ENCODE measurements at places on chromosomes 5 and 9.

GRCh38 chr9:84146893-84147710, 166.5 kb downstream of the RMI1 start:
- DNase-seq, result no peak

- DNase-seq, result no peak
These were observed 4.0 kb downstream of the PAPPA start for GRCh38 chr9:116157436-116158138.

DNA sequence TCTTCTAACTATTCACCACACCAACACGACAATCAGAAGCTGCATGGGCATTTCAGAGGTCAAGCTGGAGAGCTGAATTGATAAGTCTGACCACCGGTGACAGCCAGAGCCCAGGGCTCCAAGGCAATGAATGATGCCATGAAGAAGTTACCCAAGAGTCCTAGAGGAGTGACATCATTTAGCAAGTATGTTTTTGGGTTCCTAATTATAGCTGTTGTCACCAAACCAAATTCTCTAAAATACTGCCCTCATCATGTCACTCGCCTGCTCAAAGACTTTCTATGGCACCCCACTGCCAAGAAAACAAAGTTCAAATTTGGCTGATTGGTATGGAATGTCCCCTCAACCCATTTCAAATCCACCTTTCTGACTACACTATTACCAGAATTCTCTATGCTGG, 235.1 kb downstream of the SPOCK1 start:
- no peak for DNase-seq

- DNase-seq, result no peak
These were observed 31.5 kb downstream of the ZSWIM6 start for GRCh38 chr5:61363401-61364114.

DNA sequence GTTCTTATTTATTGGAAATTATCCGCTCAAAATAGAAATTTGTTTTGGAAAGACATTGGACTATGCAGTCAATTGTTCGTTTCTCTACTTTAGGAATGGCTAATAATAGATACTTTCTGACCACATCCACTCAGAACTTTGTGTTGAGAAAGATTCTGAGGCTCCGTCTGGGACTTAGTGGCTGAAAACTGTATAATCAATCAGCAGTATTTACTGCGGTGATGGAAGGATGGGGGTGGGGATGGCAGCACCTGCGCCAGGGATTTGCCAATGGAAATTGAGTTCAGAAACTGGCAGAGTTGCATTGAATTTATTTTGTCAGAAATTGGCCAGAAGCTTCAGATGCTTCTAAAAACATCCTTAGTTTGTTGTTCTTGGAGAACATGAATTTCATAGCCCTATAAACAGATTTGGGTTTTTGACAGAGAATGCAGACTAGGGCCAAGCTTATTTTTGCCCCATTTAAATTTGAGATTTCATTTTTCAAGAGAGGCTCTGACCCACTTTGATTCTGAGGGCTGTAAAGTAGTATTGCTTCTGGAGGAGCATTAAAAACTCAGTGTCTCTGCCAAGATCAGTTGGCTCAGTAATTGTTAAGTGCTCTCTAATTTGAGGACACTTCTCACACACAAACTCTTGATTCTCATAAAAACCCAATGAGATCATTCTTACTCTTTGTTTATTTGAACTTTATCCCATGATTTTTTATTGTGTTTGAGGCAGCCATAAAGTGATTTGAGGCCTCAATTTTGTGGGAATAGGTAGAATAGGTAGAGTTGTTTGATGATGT, 215.1 kb downstream of the CD180 start:
- DNase-seq, result no peak

DNA sequence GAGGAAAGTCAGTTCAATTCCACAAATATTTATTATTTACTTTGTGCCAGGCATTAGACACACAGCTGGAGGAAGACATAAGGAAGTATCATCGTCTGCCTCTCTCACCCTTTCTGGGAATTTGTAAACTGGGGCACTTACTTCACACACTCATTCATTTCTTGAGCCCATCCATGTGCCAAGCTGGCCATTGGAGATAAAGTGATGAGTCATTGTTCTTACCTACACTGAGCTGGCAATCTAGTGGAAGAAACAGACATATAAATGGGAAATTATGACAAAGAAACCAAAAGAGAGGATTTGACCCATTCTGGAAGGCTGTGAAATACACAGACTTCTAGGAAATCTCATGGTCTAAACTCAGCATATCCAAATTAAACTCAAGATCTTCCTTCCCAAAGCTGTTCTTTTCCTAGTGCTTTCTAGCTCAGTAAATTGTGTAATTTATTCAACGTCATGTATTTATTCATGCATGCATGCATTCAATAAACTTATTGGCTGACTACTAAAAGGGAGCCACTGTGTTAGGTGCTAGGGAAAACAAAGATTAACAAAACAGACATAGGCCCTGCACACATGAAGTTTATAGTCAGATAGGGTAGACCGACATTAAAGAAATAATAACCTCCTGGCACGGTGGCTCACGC, 65.3 kb downstream of the SH3RF2 start:
- DNase-seq, result no peak

GRCh38 chr5:121962958-121963357, 1.2 kb downstream of the SRFBP1 start:
- DNase-seq, result no peak

DNA sequence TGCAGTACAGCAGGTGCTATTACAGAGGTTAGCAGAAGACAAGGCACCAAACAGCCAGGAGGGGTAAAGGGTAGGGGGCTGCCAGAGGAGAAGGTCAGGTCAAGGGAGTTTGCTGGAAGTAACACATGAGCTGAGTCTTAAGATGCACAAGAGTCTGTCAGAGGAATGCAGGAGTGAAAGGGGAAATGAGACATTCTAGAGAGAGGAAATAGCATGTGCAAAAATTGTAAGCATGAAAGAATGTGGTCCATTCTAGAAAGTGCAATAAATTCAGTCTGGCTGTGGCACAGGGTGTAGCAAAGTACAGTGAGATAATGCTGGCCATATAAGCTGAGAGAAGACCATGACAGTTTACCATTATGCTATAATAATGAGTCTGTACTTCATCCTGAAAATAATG, 6.6 kb downstream of the GOLGA1 start:
- DNase-seq, result no peak

GRCh38 chr5:43889233-43889632, 286.3 kb downstream of the NNT start:
- DNase-seq, result no peak

- no peak for DNase-seq
These were observed 2.0 kb downstream of the ENC1 start for GRCh38 chr5:74638544-74638969.

GRCh38 chr9:134661299-134661698, 19.7 kb downstream of the COL5A1 start:
- no peak for DNase-seq

DNA sequence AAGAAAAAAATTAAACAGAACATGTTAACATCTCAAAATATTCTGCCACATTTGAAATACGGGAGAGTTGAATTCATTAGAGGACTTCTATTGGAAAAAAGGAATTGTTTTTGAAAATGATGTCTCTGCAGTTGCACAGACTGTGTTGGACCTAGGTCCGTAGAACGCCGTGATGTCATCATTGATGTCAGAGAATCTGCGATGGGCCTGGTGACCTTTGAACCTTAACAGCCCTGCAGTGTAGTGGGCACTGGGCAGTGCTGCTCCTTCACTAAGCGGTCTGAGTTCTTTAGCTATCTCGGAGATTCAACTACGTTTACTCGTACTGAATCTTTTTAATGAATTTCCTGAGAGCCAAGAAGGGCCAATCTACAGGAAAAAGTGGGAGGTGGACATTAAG, at the start of gene FAM170A:
Gene FAM170A (plus strand): TSS at position 220 of the 400 bp plus-strand sequence. CDS start 211 bp downstream, outside the sequence.
- DNase-seq, result no peak

GRCh38 chr9:28808042-28808441, 1234.8 kb upstream of the C9orf72 start:
- DNase-seq, result no peak

Data from CD4-positive, alpha-beta T cell (primary cell).